Stomach (tissue), 19 donors: ENCODE measurements at places on chromosomes 11 and 22. TPM values are rescaled to one million over a fixed set of nuclear protein-coding genes. Genes with fewer than 3 reads are reported as not detected.

GRCh38 chr22:29596408-29596807, 7.0 kb upstream of the NF2 start:
- DNase-seq = no peak

- no peak for DNase-seq
Measured at GRCh38 chr22:27046086-27046485, 388.7 kb downstream of the MIAT start.

DNA sequence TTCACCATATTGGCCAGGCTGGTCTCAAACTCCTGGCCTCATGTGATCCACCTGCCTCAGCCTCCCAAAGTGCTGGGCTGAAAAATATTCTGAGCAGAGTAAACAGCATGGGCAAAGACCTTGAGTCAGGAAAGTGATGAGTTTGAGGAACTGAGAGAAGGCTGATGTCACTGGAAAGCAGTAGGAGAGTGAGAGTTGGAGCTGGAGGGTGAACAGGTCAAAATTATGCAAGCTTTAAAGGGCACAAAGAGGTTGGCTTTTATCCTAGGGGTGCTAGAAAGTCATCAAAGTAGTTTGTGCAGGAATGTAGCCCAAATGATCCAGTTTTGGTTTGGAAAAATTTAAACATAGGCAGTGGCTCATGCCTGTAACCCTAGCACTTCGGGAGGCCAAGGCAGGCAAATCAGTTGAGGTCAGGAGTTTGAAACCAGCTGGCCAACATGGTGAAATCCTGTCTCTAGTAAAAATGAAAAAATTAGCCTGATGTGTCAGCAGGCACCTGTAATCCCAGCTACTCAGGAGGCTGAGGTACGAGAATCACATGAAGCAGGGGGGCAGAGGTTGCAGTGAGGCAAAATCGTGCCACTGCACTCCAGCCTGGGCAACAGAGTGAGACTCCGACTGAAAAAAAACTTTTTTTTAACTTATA, 44.7 kb upstream of the CXCR5 start:
- no peak for DNase-seq

GRCh38 chr11:65583589-65583988, 7.7 kb downstream of the EHBP1L1 start:
- no peak for DNase-seq

GRCh38 chr11:34795641-34796040, 120.5 kb downstream of the APIP start:
- DNase-seq = no peak

- peak; percentile 49 for DNase-seq
Measured at GRCh38 chr11:112881461-112881860, 79.8 kb upstream of the NCAM1 start.

DNA sequence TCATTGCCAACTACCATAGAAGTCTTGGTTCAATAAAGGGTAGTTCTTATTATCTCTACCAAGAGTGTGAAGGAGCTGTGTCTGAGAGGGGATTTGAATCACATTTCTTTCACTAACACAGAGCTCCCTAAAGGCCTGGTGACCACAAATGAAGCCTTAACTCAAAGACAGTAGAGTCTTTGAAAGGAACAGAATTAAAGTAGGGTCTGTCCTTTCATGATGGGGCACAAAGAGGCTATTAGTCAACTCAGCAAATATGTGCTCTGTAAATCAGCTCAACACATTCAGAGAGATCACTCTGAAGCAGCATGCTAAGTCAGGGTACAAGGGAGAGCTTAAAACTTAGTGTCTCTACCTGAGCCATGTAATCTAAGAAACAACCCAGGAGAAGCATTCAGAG, 212.4 kb upstream of the SYN3 start:
- no peak for DNase-seq

DNA sequence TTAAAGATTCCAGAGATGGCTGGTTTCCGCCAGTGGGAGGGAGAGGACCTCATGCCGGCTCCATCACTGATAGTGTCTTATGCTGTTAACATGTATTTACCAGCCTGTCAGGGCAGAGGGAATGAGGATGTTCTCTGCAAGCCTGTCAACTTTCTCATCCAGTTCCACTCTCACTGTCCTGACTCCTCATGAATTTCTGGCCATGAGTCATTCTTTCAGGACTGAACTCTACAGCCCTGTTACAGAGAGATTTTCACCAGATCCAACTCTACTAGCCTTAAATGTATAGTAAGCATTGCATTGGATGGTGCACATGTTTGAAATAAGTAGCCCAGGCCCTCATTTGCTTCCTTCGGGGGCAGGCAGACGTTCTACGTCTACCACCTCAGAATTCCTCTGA, 387.7 kb downstream of the TMEM135 start:
- no peak for DNase-seq

GRCh38 chr11:61577383-61578118, 3.3 kb downstream of the SYT7 start:
- peak; percentile 74 for DNase-seq

GRCh38 chr22:39236321-39237317, 8.2 kb downstream of the PDGFB start:
- DNase-seq = peak; percentile 81

- DNase-seq = no peak
Measured at GRCh38 chr22:25156736-25157135, 42.9 kb upstream of the CRYBB3 start.

The SCO2 gene
- polyA plus RNA-seq = 7.5 TPM

The FAM227A gene
- polyA plus RNA-seq = 0.44 TPM

The MPPED2 gene
- polyA plus RNA-seq = 0.61 TPM

The ZMAT5 gene
- 30.3 TPM for polyA plus RNA-seq

The ARSA gene
- 45.7 TPM for polyA plus RNA-seq

The ART1 gene
- polyA plus RNA-seq = not detected

The RFPL1 gene
- not detected for polyA plus RNA-seq
